ENCODE measurements at places on chromosomes 6 and 20. TPM values are rescaled to one million over a fixed set of nuclear protein-coding genes. Genes with fewer than 3 reads are reported as not detected.

LRFN2 gene
- not detected for total RNA-seq

HRH3 gene
- total RNA-seq = not detected

NCOA3 gene
- 16.1 TPM for total RNA-seq

C6orf58 gene
- not detected for total RNA-seq

CYP39A1 gene
- total RNA-seq = 0.56 TPM

SLC22A1 gene
- total RNA-seq = 0.95 TPM

LZTS3 gene
- 5.2 TPM for total RNA-seq

MEI4 gene
- 0.08 TPM for total RNA-seq

VSX1 gene
- not detected for total RNA-seq

PRPH2 gene
- not detected for total RNA-seq

NRSN1 gene
- not detected for total RNA-seq

TBXT gene
- total RNA-seq = not detected

FOXC1 gene
- total RNA-seq = 9.4 TPM

ESR1 gene
- 0.26 TPM for total RNA-seq

PROKR2 gene
- not detected for total RNA-seq

SLC22A16 gene
- total RNA-seq = not detected

EYS gene
- total RNA-seq = 0.03 TPM

SLC24A3 gene
- total RNA-seq = not detected

SERAC1 gene
- total RNA-seq = 6.7 TPM

DSP gene
- total RNA-seq = 2.0 TPM

RRAGD gene
- 165 TPM for total RNA-seq

RAB32 gene
- 220 TPM for total RNA-seq

TRIM40 gene
- total RNA-seq = not detected

ZNF184 gene
- 16.6 TPM for total RNA-seq

MYLK2 gene
- not detected for total RNA-seq

TMEM244 gene
- total RNA-seq = not detected

LY6G6F gene
- total RNA-seq = not detected

PNLDC1 gene
- not detected for total RNA-seq

ZSWIM3 gene
- total RNA-seq = 3.4 TPM
